NCI-H146 (cell line): ENCODE measurements at places on chromosomes 6 and 20.

GRCh38 chr6:122809001-122809400, 19.9 kb downstream of the SMPDL3A start:
- DNase-seq = no peak

DNA sequence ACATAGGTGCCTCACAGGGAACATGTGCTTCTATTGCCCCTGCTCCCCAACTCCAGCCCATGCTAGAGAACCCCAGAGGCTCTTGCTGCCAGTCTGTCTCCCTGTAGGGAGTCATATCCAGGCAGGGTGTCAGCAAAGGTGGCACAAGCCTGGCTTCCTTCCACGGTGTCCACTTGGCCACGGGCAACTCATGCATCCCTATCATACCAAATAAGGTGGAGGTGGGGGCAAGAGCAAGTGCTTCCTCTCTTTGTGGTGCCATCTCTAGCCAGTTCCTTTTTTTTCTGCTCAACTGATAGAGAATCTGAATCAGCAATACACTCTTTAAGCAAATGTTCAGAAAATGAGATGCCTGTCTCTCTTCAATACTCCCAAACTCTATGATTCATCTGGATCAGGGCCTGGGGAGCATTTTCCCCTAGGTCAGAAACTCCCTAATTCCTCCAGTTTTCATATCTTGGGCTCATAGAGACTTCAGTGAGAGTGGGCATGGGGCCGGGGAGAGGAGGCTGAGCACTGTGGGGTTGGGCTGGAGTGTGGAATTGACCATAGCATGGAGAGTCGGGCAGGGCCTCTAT, 105.1 kb upstream of the GPR6 start:
- DNase-seq = no peak

DNA sequence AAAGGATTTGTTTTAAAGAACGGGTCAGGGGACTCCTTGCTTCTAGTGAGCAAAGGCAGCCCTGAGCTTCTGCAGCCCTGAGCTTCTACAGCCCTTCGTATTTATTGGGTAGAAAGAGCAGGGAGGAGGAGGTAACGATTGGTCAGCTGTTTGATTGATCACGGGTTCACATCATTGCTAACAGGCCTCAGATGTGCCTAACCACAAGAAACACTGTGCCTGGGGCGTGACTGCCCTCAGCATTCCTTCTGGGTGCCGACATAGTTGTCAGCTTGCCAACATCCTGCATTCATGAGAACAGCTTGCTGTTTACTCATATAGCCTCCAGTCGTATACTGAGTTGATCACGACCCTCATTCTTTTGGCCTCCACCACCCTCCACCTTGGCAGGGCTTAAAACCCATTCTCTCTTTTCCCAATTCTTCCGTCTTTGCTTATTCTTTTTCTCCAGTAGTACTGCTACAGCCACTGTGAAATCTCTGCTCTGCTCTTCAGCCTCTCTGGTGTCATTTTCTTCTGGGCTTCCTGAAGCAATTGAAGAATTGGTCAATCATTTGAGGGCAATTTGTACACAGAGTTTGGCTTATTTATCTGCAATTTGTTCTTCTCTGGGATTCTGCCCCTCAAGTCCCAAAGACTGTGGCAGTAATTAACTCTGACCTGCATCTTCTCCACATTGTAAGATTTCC, 25.4 kb upstream of the NOP56 start:
- no peak for DNase-seq

GRCh38 chr6:156185113-156185512, 592.1 kb upstream of the ARID1B start:
- peak; percentile 64 for DNase-seq

DNA sequence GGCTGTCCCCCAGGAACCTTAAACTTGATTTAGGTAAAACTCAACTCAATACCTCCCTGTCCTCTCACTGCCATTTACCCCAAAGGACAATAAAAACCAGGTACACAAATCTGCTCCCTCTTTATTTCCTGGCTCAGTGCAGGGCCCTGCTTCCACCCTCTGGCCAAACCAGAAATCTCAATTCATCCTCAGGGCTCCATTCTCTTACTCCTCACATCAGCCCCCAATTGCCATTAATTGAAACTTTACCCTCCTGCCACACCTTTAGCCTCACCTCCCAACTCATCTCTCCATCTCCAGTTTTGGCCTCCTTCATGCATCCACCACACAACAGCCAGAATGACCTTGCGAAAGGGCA, 10.5 kb downstream of the ZBTB2 start:
- no peak for DNase-seq

DNA sequence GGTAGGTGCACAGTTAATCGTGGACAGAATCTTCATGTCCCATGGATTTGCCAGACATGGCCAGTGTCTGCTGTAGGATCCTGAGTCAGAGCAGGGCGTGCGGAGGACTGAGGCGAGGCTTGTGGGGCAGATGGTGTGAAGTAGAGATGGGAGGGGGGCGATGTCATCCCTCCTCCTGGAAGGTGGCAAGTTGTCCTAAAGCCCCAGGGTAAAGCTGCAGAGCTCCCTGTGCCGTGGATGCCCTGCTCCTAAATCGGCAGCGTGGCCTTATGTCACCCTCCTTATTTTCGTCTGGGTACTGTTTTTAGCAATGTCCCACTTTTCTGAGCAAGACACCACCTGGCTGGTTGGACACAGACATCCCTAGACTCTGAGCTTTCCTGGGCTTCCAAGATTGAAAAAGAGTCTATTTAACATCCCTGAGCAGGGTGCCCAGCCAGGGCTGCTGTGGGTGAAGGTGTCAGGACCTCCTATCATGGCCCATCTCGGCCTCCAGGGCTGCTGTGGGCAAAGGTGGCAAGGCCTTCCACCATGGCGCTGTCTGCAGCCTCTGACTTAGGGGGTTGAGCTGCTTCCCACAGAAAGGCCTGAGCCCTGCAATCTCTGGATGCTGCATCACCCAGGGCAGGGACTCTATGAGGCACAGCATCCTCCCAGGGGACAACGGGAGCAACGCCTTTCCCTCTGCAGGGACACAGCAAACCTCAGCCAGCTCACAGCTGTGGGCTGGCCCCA, 145.4 kb downstream of the TTLL2 start:
- DNase-seq = no peak

DNA sequence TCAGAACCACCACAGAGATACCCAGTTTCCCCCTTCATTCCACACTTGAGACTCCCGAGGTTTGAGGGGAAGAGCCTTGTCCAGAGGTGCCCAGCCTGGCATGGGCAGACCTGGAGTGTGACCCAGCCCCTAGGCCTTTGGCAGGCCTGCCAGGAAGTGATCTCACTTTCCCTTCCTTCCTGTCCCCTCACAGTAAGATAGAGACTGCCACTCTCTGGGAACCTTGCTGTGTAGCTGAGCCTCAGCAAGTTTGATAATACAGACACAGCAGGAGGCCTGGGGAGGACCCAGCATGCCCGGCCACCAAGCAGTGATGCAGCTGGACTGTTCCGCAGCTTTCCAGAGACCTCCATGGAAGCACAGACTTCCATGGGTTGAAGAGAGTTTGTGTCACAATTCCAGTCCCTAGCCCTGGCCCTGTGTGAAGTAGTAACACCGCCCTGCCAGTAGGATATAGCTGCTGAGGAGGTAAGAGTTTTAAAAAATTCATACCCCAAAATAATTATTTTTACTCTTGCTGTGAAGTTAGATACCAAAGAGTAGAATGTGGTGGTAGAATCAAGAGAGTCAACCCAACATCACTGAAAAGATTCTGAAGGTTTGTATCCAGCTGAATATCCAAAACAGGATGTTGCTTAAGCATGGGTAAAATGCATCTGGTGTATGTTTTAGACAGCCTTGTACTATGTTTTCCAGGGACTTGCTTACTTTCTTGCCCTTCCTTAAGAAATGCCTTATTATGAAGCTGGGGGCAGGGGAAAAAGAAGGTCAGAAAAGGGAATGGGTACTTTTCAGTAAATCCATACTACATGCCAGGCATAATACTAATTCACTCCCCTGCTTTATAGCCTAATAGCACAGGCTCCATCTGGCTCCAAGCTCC, 16.3 kb downstream of the PKIG start:
- peak; percentile 71 for DNase-seq

- peak; percentile 37 for DNase-seq
Measured at GRCh38 chr20:61917474-61918145, 148.1 kb downstream of the TAF4 start.

DNA sequence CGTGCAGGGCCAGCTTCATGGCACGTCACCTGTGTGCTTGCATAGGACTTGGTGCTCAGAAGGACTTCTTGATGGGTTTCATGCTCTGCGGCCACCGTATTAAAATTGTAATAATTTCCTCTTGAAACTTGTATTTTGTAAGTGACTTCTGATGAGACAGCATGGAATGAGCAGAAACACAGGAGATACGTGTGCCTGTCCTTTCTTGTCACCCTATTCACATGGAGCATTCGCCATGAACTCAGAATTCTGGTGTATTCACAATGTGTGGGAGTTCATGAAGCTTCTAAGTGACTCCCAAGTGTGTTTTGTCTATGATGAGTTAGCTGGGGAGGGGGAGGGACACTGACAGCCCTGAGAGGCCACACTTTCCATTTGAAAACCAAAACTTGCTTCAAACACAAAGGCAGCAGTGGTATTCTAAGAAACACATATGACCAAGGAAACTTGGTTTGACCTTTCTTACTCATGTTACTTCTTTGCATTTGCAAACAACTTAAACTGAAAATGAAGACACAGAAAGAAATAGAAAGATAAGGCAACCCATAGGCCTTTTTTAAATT, 92.1 kb upstream of the NEDD9 start:
- no peak for DNase-seq

DNA sequence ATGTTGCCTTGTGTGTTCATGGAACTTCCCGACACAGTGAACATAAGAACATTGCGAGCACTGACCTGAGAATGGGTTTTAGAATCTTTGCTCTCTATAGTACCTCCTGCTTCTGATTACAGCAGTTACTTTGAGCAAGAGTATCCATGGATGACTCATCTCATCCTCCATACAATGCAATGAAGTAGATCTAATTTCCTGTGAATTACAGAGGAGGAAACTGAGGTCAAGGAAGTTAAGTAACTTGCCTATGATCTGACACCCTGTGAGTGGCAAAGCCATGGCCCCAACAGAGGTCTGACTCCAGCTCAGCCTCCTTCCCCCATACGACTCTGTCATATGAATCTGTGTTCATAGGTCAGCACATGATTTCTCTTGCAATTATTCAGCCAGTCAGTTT, 518.1 kb downstream of the TFAP2A start:
- no peak for DNase-seq

DNA sequence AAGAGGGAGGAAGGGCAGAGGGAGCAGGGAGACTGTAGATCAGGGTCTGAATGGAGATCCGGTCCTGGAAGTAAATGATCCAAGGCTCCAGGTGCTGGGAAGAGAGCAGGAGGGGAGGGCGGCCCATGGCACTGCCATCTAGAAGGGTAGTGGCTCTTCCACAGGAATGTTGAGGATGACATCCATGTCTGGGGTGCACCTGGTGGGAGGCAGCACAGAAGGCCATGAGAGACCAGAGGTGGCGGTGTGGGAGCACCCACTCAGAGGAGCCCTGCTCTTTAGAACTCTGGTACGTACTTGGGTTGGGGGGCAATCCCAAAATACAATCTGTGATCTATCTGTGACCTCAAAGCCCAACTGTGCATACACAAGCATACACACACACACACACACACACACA, 13.5 kb downstream of the DEFB132 start:
- no peak for DNase-seq

DNA sequence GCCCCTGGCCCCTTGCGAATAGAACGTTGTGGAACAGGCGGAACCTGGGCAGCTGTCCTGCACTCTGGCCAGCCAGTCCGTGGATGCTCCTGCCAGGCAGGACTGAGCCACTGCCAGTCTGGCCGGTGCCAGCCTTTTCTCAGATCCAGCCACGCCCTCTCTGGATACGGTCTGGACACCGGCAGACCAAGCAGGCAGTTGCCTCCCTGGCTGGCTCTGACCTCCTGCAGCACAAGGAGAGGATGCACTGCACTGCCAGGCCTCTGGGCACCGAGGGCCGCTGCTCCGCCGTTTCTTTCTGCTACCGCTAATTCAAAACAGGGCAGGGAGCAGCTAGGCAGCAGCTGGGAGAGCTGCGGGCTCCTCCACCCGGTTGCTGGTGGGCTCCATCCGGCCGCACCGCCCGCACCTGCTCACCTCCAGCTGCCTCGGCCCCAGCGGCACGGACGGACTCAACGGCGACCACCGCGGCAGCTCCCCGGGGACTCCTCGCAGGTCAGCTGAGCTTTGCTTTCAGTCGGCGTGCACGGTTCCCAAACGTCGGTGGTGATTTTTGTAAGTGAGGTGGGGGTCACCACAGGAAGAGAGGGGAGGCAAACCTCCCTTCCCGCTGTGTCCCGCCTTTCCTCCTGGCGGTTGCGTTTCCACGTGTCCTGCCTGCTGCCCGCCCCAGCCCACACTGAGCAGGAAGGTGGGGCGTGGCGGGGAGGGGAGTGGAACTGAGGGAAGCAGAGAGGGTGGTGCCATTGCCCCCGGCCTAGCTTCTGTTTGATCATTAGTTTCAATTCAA, 30.3 kb upstream of the AFDN start:
- DNase-seq = peak; percentile 77

GRCh38 chr6:17957904-17958620, 29.4 kb downstream of the KIF13A start:
- DNase-seq = no peak

- DNase-seq = no peak
Measured at GRCh38 chr20:17594443-17594842, 24.6 kb downstream of the DSTN start.

DNA sequence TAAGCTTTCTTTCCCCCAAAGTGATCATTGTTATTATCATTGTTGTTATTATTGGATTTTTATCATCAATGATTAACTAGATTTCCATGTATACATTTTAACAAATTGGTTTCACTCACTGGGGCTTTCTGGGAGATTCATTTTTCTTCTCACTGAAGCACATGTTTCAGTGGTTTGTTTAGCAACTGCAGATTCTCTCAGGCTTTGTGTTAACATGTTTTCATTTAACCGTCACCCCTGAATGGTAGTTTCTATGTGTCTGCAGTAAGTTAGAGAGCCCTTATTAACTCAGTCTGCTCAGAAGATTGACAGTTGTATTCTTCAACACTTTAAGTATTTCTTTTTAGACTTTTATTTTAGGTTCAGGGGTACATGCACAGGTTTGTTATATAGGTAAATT, 12.4 kb downstream of the ZKSCAN4 start:
- no peak for DNase-seq

DNA sequence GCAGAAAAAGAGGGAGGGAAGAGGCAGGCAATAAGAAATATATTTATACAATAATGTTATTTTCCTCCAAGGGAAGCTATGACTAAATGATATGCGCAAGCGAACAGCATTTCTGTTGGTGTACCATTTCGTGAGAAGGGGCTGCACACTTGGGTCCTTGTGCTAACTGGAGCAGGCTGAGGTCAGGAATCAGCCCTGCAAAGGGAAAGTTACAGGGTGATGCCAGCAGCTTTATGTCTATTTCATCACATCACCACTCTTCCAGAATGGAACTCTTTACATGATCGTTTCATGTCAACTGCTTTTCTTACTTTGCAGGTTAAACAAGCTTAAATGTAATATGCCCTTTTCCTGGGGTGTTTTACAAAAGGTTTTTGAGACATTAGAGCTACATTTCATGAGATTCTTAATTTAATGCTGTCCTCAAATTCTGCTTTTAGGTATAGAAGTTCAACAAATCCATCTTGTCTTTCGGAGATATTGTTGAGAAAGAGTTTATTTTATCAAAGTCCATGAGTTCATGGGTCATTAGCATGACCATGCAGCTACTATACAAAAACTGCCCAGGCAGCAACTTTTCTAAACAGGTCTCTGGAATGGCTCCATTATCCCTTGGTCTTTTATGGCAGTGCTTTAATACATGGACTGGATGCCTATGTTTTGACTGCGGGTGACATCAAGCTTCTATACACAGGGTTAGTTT, 443.8 kb downstream of the TENT5A start:
- DNase-seq = no peak
